CD4-positive, alpha-beta T cell treated with Interleukin-15 for 1 hour (primary cell): ENCODE measurements at places on chromosomes 2 and 18.

DNA sequence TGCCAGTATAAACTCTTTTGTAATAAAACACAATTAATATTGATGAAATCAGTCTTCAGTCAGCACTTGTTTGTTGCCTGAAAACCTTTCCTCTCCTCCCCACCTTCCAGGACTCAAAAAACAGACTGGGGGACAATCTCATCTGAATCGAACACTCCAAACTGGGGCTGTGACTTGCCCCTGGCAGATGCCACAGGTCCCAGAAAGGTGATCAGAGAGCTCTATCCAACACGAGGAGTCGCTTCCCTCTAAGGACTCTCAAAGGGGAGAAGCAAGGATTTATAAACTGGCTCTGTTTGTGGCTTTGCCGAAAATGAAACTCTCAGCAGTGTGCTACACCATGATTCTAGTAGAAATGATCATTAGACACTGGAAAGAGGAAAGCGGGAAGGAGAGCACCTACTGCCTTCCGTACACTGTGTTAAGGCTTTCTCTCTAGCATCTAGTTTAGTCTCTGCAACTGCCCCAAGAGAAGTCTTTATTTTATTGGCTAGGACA, 199.2 kb downstream of the TGIF1 start:
- no peak for DNase-seq

GRCh38 chr18:80157708-80158343, 48.8 kb downstream of the ADNP2 start:
- peak; percentile 58 for DNase-seq

DNA sequence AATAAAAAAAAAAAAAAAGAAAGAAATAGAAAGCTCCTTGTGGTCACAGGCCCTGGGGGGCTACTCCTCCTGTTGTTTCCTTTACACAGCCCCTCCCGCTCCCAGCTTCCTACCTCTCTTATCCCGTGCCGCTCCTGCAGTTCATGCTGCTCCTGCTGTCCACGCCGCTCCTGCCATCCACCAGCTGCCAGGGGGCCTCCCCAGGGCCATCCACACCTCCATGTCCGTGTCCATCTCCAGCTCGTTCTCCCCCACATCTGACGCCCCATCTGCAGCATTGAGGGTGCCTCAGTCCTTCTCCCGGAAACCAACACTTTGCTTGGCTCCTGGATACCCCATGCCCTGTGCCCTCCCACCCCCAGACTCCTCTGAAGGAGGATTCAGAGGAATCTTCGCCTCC, 191.7 kb downstream of the EIPR1 start:
- no peak for DNase-seq

DNA sequence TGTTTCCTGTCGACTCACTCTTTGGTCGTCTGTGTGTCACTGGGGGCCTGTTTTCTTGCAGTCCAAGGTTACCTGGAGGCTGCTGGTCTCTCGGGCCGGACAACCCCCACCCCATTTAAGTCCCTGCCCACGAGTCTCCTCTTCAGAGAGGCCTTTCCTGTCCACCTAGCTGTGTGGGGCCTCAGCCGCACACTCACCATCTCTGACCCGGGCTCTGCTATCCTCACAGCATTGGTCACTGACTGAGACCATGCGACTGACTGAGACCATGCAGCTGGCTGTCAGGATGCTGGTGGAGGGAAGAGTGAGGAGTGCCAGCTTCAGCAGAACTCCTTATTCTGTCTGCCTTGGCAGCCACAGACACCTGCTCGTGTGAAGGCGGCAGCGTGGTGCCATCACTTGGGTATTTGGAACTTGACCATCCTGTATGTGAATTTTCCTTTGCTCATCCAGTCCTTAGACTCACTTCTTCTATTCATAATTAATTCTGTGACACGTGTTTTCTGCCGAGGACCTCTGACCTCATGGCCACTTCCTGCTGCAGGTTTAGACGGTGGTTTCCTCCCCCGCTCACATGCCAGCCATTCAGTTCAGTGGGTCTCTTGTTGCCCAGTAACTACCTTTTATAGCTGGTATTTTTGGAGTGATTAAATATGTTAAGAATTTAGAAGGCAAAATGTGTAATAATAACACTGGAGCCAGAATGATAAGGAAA, 47.5 kb upstream of the ASB1 start:
- DNase-seq = peak; percentile 39

GRCh38 chr18:10072671-10073175, 158.9 kb downstream of the VAPA start:
- DNase-seq = no peak

DNA sequence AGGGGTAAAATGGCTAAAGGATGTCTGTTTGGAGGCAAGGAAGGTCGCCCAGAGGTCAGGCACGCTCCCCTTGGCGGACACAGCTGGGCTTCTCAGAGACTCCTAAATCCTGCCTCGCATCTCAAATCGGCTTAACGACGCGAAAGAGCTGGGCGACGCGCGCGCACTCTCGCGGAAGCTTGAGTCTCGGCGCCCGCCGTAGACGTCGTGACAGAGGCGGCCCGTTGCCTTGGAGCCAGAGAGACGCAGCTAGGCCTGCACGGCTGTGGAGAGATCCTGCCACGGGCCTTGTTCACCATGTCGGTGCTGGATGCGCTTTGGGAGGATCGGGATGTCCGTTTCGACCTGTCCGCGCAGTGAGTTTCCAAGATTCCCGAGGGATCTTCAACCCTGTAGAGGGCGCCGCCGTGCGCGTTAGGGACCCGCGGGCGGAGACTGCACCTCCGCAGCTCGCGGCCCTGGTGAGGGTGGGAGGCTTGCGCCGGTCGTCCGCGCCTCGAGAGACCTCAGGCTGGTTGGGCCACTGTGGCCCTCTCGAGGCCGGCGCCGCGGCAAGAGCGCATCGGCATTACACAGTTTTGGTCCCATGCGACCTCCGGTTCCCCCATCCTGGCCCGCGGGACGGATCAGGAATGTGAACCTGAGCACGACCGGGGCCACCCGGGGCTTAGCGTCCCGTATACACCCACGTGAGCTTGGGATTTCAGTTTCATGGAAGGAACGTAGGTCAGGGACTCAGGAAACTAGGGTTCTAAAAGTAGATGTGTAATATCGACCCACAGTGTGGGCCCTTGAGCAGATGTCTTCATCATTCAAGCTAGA, at the start of gene BBS5:
Gene BBS5, plus strand, starts transcription at position 238 of the 822 bp plus-strand sequence. Its CDS starts 60 bp downstream, at position 298.
- DNase-seq = peak; percentile 64

DNA sequence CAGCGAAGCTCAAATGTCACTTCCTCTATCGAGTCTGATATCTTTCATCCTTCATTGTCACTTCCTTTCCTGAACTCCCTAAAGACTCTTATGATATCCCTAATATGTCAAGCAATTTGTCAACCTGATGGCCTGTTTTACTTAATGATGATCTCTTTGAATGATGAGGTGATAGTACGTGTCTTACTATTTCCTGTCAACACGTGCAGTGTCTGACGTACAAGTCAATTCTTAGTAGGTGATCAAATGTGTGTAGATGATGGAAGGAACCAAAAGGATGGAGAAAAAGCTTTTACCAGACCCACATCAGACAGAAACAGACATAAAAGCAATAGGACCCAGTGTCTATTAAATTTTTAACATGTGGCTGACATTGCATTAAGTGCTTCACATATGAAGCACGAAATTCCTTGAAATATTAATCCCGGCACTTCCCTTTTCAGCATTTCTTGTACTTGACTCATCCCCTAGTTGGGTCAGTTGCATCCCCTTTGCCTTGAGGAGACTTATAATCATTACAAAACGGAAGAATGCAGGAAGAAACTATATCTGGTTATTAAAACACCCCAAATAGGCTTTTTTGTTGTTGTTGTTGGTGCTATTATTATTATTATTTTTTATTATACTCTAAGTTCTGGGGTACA, 108.6 kb upstream of the NYAP2 start:
- no peak for DNase-seq
